Midbrain (tissue), 1 donor: ENCODE measurements at places on chromosomes 3 and 15.
A peak's percentile ranks its signal among the peaks of the same experiment; 100 is the strongest.

DNA sequence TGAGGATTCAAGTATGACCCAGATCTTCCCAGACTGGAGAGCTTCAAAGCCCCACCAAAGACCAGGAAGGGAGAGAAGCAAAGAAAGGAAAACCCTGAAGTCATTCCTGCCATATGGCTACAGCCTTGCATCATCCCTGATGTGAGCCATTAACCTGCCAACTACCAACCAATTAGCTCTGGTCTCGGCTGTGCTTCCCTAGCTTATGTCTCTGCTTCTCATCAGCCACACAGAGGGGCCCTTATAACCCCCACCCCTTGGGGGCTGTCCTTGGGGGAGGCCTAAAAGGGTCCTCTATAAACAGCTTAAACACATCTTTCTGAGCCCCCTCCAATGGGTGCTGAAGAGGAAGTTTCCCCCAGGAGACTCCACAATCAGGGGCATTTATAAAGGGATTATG lies 52.8 kb downstream of the NOX5 start:
- no peak for DNase-seq

DNA sequence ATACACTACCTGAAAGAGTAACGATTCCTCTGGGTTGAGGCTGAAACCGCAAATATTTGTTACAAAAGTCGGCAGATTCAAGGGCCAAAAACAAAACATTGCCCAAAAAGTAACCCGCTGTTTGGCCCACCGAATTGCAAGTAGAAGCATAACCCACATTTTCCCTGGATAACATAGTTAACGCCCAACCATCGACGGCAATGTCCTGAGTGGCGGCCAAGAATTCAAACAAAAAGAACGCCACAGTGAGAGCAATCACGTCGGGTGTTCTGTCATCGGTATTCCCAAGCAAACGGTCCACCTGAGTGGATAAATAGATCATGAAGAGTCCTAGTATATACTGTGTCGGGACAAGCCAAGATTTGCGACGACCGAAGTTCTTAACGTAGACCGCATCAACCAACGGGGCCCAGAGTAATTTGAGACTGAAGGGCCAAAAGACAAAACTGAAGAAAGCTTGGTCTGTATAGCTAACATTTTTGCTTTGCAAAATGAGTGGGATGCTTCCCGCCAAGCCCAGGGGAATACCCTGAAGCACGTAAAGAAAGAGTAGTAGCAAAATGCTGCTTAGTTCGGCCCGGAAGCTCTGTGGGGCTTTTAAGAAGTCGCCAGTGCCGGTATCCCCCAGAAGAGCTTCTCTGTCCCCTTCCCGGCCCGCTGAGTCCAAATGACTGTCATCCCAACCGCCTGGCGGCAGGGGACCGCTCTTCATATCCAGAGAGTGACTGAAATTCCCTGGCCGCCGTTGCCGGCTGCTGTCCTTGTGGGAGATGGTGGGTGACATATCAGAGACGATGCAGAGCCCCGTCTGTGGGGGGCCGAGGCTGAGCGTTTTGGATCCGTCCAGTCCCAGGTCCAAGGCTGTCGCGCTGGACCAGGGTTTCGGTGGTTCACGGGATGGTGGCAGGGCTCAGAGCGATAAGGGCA lies 750 bp downstream of the SLC33A1 start:
- peak; percentile 47 for DNase-seq

DNA sequence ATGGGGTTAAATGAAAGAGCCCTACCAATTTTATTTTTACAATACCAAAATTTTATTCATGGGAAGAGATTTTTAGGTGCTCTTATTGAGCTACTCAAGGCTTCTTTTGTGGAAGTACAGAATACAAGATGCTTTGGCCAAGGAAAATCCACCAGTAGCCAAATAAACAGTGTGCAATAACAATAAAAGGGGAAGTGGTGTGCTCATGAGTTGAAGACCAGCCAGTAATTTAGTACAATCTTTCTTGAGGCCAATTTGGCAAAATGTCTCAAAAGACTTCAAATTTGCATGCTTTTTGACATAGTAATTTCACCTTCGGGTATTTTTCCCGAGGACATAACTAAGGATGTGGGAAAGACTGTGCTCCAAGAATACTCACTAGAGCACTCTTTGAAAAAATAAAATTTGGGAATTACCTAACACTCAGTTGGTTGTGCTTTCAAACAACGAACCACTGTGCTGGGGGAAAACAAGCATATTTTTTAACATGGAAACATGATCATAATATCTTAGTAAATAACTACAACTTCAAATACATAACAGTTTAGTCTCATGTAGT lies 294.0 kb downstream of the DIPK2A start:
- no peak for DNase-seq

GRCh38 chr15:100803171-100803440 lies 76.5 kb upstream of the ALDH1A3 start:
- DNase-seq, result no peak

GRCh38 chr3:115470254-115470653 lies 153.1 kb upstream of the GAP43 start:
- no peak for DNase-seq
